ENCODE measurements at places on chromosomes 13 and 19.

GRCh38 chr13:30038884-30039283, 188.5 kb upstream of the UBL3 start:
- DNase-seq: no peak

GRCh38 chr13:31670831-31671617, 68.3 kb upstream of the RXFP2 start:
- DNase-seq: no peak

DNA sequence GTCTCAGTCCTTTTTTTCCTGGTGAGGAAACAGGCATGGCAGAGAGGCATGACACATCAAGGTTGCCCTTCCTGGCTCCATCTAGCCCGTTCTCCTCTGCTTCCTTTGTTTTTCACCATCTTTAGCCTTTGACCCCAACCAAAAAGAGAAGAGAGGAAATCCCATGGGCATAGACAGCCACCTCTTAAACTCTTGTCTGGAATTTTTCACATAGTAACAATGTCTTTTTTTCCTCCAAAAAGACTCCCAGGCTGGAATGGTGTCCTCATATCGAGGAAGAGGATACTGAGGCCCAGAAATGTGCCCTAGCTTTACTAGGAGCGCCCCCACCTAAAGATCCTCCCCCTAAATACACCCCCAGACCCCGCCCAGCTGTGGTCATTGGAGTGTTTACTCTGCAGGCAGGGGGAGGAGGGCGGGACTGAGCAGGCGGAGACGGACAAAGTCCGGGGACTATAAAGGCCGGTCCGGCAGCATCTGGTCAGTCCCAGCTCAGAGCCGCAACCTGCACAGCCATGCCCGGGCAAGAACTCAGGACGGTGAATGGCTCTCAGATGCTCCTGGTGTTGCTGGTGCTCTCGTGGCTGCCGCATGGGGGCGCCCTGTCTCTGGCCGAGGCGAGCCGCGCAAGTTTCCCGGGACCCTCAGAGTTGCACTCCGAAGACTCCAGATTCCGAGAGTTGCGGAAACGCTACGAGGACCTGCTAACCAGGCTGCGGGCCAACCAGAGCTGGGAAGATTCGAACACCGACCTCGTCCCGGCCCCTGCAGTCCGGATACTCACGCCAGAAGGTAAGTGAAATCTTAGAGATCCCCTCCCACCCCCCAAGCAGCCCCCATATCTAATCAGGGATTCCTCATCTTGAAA, at the start of gene GDF15:
TSS of gene GDF15 (plus strand) at position 484 of the 868 bp plus-strand sequence. CDS start at position 516, 32 bp downstream.
- no peak for DNase-seq

DNA sequence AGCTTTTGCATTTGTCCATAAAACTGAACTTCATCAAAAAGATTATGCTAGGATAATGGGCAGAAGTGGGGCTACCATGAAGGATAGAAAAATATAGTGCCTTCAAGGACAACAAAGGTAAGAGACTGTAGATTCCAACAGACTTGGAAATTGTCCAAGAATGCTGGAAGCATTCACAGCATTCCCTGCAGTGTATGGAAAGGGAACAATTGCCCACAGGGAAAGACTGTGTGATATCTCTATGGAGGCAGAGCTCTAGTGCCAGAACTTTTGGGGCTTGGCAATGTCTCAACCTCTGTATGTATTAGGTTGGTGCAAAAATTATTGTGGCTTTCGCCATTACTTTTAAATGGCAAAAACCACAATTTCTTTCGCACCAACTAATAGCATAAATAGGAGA, 1598.8 kb upstream of the MIR17HG start:
- DNase-seq: no peak

GRCh38 chr13:29702912-29703351, 107.4 kb upstream of the SLC7A1 start:
- DNase-seq: no peak

DNA sequence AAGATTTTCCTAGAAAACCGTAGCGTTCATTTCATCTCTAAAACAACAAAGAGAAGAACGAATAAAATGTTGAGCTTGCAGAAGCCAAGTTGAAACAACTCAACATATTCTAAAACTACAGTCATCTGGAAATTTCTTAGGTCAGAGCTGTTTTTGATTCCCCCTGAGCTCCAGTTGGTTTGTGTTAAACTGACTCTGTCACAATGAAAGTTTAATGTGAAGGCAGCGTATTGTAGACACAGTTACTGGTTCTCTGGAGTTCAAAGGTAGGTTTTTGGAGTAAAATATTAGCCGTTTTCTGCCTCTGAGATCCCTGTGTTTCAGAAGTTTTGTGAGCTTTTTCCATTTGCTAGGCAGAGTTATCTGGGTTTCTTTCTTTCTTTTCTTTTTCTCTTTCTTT, 2.2 kb downstream of the ARHGEF7 start:
- DNase-seq: no peak

GRCh38 chr19:2455851-2456570, 748 bp downstream of the LMNB2 start:
- DNase-seq: peak; percentile 48

GRCh38 chr13:95713651-95714050, 36.7 kb downstream of the DNAJC3 start:
- DNase-seq: no peak

- DNase-seq: no peak
Observed at GRCh38 chr13:98487016-98487415, 89.9 kb downstream of the STK24 start.

DNA sequence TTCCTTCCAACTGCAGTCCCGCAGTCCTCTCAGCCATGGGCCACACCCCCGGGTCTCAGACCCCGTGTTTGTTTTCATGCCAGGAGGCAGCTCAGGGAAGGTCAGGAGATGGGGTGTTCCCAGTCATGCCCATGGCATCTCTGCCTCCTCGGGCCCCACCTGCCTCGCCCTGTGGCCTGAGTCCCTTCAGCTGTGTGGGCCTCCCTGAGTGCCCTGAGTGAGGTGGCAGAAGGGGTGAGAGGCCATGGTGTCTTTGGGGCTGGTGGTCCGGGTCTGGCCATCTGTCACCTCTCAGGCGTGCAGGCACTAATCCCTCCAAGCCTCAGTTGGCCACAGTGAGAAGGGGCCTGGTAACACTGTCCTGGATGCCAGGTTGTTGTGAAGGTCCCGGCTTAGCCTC, 10.9 kb upstream of the KDM4B start:
- no peak for DNase-seq

GRCh38 chr19:9178901-9179300, at the start of gene OR7D2:
TSS of gene OR7D2 (plus strand) at chr19:9178979. CDS start at chr19:9185782, 6,803 bp downstream.
- no peak for DNase-seq

GRCh38 chr13:67854990-67855389, 624.9 kb upstream of the PCDH9 start:
- no peak for DNase-seq

- DNase-seq: no peak
Observed at GRCh38 chr19:6276447-6276846, 3.3 kb downstream of the MLLT1 start.

- peak; percentile 56 for DNase-seq
Observed at GRCh38 chr13:51286135-51287002, 53.1 kb upstream of the SERPINE3 start.

DNA sequence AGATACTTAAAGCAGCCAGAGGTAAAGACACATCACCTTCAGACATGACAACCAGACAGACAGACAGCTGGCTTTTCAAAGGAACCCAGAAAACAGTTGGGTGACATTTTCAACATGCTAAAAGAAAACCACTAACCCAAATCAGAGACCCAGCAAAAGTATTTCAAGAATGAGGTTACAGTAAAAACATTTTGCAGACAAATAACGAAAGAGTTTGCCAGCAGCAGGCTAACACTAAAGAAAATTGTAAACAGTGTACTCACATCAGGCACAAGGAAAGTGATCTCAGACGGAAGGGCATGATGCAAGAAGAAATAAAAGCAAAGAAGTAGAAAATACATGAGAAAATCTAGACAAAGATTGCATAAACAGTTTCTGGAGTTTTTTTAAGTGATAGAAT, 46.4 kb downstream of the AP1M1 start:
- no peak for DNase-seq

GRCh38 chr13:48569104-48569666, 36.3 kb upstream of the RCBTB2 start:
- DNase-seq: no peak

- no peak for DNase-seq
Observed at GRCh38 chr19:47824396-47824795, 2.7 kb downstream of the CRX start.

DNA sequence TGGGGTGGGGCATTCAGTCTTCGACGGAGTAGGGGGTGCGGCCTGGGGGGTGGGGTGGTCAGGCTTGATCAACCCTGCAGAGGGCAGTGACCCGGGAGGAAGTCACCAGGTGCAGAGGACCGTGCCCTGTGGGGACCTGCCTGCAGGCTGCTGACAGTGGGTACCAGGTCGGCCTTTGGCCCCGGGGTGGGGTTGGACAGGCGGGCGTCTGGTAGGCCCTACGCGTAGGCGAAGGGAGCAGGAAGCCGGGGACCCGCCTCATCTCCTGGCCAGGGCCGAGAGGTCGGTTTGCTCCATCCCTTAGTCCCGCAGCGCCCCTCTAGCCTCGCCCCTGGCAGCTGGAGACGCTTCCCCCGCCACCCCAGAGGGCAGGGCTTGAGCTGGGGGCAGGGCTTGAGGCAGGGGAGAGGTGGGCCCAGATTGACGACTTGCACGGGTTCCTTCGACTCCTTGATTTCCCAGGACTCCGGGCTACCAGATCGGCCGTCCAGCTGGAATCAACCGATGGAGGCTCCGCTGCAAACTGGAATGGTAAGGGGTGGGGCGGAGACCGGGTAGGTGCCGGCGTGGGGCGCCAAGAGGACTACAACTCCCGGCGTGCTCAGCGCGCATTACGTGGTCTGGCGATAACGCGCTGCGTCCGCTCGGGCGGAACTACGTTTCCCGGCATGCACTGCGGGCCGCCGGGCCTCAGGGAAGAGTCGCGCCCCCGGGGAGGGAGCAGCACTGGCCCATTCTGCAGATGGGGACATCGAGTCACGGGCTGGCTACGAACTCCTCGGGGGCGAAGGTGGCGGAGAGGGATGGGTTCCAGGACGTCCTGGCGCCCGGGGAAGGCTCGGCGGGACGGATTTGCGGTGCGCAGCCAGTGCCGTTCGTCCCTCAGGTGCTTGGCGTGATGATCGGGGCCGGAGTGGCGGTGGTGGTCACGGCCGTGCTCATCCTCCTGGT, at the start of gene PNPLA6:
TSS of gene PNPLA6 (plus strand) at position 671 of the 951 bp plus-strand sequence. CDS start at position 743, 72 bp downstream.
- peak; percentile 90 for DNase-seq

DNA sequence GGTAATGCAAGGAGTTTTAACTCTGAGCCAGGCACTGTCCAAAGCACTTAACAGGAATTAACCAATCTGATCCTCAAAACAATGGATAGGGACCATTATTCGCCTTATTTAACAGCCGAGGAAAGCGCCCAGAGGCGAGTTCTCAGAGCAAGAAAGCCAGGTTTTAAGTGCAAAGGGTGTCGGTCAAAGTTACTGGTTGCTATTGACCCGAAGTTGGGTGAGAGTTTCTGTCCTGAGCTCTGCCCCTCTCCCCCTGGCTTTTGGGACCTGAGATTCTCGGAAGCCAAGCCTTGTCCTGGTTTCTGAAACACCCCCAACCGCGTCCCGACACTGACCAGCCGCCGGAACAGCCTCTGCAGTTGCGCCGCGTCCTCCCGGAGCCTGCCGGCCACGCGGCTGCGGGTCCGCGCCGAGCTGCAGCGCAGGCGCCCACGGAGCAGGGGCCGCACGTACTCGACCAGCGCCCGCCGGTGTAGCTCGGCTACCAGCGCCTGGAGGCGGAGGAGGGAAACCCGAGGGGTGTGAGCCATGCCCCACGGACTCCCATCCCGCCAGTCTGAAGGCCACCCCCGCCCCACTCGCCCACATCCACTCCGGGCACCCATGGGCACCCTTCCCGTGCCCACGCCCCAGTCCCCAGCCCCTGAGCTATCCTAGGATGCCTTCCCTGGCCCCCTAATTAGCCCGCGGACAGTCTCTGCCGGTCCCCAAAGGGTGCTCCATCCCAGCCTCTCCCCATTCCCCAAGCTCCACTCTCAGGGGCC, 27.8 kb downstream of the EXOC3L2 start:
- no peak for DNase-seq

DNA sequence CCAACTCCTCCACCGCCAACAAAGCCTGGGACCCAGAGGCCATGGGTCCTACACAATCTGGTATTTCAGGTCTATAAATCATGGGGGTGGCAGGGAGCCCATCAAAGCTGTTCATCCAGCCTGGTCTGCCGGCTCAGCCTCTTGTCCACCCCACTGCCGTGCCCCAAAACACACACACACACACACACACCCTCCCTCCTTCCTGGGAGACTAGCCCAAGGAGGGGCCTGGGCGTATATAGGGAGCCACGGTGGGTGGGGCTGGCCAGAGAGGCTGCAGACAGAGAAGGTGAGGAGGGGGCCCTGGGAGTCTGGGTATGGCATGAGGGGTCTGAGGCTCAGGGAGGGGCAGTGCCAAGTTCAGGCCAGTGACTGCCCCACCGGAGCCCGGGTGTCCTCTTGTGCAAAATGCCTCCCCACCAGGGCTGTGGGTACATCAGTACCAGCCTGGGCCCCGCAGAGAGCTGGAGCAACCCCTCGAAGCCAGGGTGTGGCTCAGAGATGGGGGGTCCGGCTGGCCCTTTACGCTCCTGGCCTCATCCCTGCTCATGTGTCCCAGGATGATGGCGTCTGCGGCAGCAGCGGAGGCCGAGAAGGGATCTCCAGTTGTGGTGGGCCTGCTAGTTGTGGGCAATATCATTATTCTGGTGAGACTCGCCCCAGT, at the start of gene UPK1A:
TSS of gene UPK1A (plus strand) at position 267 of the 663 bp plus-strand sequence. CDS start at position 563, 296 bp downstream.
- no peak for DNase-seq

- no peak for DNase-seq
Observed at GRCh38 chr13:38543561-38543960, 143.3 kb upstream of the FREM2 start.

DNA sequence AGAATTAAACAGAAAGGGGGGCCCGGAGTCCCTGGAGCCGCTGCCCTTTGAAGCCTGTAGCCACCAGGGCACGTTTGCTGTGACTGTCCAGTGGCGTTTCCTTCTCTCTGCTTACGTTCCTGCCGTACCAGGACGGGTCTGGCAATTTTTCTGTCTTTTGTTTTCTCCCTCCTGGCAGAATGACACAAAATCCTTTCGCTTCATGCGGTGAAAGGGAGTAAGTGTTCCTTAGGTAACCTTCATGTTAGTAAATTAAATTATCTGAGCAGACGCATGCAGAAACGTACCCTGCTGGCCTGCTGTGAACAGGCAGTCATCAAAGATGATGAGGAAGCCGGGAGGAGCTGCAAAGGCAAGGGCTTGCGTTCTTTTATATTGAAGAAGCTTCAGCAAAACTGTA, 299.3 kb upstream of the ARGLU1 start:
- DNase-seq: no peak

- no peak for DNase-seq
Observed at GRCh38 chr19:44957526-44957925, 2.3 kb downstream of the CLPTM1 start.

Data from T-helper 17 cell (primary cell).